ENCODE measurements at places on chromosomes 13 and 19. TPM values are rescaled to one million over a fixed set of nuclear protein-coding genes. Genes with fewer than 3 reads are reported as not detected.

- DNase-seq: no peak
These were observed 154.7 kb upstream of the ZNF536 start for GRCh38 chr19:30217461-30217860.

DNA sequence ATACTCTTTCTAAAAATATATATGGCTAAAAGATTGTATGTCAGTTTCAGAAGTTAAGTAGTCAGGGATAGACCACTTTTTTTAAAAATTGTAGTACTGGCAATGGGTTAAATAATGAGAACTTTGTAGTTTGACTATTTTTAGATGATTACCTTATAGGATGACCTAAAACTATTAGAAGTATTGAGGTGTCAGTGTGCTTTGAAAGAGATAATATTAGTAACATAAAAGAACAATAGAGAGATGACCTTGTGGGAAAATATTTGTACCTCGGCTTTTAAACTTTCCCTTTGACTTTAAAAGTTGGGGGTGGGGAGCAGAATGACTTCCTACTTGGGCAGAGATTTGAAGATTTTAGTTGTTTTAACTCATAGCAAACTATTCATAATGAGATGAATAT lies 48.3 kb downstream of the SLAIN1 start:
- no peak for DNase-seq

DNA sequence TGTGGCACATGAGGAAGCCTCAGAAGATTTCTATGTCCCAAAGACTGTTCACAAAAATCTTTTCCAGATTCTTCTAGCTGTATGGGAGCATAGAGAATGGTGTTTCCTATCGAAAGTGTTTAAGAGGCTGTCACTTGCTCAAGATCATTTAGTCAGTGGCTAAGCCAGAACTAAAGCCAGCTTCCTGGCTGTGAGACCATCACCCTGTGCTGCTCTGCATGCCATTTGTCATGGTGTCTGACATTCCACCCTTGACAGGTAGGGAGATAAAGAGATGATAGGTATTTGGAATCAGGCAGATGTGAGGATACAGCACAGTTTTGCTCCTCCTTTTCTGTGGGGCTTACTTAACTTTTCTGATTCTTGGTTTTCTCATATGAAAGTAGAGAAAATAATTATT lies 177.3 kb downstream of the DNAJC15 start:
- DNase-seq: no peak

DNA sequence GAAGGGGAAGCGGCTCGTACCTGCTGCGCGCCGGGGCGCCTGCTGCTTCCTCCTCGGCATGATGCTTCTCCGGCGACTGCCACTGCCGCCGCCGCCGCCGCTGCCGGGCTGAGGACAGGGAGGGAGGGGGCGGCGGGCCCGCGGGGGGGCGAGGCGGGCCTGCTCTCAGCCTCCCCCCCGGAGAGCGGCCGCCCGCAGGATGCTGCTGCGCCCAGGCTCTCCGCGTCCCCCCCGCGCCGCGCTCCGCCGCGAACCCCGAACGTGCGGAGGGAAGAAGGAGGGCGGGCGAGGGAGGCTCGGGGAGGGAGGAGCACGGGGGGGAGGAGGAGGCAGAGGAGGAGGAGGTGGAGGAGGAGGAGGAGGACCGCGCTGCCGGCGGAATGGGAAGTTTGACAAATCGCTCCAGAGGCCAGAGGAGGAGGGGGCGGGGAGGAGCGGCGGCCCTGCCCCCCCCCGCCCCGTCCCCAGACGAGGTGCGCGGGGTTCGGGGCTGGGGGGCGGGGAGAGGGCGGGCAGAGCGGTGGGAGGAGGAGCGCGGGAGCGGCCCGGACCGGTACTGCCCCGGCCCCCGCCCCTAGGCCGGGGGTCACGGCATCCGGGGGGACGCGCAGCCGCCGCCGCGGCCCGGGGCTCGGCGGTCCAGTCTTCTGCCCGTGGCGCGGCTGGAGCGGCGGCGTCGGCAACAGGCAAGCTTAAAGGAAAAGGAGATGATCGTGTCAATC lies at the start of gene TSHZ3:
Gene TSHZ3, minus strand, starts transcription at position 277 of the 722 bp plus-strand sequence. Its CDS starts 217 bp downstream, at position 60.
- no peak for DNase-seq

GRCh38 chr19:39843919-39844793 lies 2.0 kb downstream of the FBL start:
- DNase-seq: no peak

GRCh38 chr13:109712124-109712722 lies 74.2 kb downstream of the IRS2 start:
- DNase-seq: no peak

DNA sequence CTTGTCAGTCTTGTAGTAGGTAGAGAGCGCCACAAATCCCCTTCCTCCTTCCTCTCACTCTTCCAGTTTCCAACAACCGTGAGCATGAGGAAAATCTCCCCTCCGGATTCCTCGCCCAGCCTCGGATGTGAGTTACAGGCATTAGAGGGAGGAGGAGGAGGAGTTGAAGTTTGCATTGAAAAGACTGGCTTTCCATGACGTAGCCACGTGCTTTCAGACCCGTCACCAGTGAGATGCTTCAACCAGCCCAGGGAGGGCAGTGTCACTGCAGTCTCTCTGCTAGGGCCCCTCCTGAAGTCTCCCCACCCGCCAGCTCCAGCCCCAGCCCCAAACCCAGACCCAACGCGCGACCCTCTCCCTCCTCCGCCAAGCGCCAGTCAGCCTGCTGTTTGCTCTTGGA lies 442 bp upstream of the FGF14 start:
- DNase-seq: no peak

GRCh38 chr13:114111577-114111976 lies 20.8 kb downstream of the RASA3 start:
- peak; percentile 39 for DNase-seq

ODAD3 gene
- total RNA-seq: 0.11 TPM

IQCN gene
- total RNA-seq: 1.3 TPM

CYSLTR2 gene
- 2.4 TPM for total RNA-seq

ZNF724 gene
- total RNA-seq: 10.7 TPM

LMTK3 gene
- total RNA-seq: 4.7 TPM

VSTM2B gene
- total RNA-seq: not detected

Data from CD8-positive, alpha-beta memory T cell (primary cell).